ENCODE measurements at places on chromosomes 4 and X.

- no peak for DNase-seq
Observed at GRCh38 chrX:40077906-40078305, 19.9 kb downstream of the BCOR start.

GRCh38 chr4:38856524-38857337, at the start of gene TLR6:
Gene TLR6, minus strand, starts transcription at chr4:38856817. Its CDS starts 27,344 bp downstream, at chr4:38829473.
- no peak for DNase-seq

- no peak for DNase-seq
Observed at GRCh38 chr4:102027961-102028360, 237.4 kb downstream of the BANK1 start.

- DNase-seq = no peak
Observed at GRCh38 chr4:36533944-36534343, 252.5 kb downstream of the DTHD1 start.

GRCh38 chr4:77697860-77698590, 92.4 kb downstream of the CXCL13 start:
- no peak for DNase-seq

GRCh38 chr4:7590189-7590588, 155.5 kb upstream of the PSAPL1 start:
- DNase-seq = no peak

DNA sequence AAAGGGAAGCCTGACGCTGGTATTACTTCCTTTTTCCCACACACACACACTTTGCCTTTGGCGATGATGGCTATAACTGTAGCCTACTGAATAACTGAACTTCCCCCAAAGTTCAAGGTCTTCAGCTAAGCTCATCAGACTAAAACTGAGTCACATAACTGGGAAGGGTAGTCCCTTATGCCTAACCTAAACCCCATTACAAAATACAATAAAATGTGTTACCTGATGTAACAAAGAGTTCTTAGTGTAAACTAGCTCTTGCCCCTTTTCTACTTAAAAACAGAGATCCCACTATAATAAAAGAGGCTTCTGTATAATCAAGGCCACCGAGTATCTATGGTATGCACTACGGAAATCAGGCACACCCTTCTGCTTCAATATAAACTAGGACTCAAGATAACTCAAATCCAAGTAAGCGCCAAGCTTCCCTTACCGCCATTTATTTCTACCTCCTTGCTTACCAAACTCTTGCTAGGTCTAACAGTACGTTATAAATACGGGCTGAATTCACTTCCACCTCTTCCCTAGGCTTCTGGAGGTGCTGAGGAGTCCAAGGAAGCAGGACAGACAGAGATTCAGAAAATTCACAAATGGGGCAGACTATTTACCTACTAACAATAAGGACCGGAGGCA, 2.4 kb downstream of the OTUD4 start:
- DNase-seq = no peak

GRCh38 chrX:137549073-137549472, 16.9 kb upstream of the ZIC3 start:
- no peak for DNase-seq

- no peak for DNase-seq
Observed at GRCh38 chr4:144565527-144566195, 80.3 kb upstream of the HHIP start.

GRCh38 chr4:92988301-92988700, 684.5 kb downstream of the GRID2 start:
- no peak for DNase-seq

DNA sequence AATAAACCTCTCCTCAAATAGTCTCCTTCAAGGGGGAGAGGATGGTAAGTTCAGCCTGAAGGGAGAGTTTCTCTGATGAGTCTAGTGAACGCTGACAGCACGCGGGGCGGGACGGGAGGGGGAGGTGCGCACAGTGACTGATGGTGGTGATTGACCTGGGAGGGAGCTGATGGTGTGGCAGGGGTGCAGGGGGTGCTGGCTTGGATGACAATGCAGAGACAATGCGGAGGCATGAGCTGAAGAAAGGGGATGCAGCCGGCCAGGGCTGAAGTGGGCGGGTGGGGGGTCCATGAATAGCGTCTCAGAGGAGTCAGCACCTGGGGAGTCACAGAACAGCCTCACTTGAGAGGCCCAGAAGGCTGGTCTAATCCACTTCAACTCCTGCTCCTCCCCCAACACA, 142.5 kb upstream of the PJA1 start:
- no peak for DNase-seq

GRCh38 chr4:8439168-8439567, 1.4 kb downstream of the ACOX3 start:
- DNase-seq = no peak

- DNase-seq = no peak
Observed at GRCh38 chr4:48450740-48451139, 32.4 kb upstream of the SLC10A4 start.

GRCh38 chrX:44494357-44494756, 48.3 kb downstream of the FUNDC1 start:
- no peak for DNase-seq

- no peak for DNase-seq
Observed at GRCh38 chrX:41245641-41246040, 88.3 kb upstream of the DDX3X start.

DNA sequence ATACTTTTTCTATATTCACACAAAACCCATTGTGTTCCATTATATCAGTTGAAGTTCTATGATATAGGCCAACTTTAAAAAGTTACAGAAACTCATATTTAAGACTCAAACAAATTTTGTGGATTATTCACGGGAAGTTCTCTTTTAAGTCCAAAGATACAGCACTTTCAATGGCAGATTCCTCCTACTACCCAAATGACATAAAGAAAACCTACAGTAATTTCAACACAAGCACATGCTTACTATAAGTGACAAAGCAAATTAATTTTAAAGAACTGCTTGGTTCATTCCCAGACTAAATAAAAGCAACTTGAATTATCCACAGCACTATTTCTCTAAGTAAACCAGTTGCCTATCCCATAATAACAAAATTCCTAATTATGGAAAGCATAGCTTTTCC, 4.1 kb downstream of the PPA2 start:
- no peak for DNase-seq

- DNase-seq = no peak
Observed at GRCh38 chrX:108601276-108601675, 135.1 kb downstream of the IRS4 start.

DNA sequence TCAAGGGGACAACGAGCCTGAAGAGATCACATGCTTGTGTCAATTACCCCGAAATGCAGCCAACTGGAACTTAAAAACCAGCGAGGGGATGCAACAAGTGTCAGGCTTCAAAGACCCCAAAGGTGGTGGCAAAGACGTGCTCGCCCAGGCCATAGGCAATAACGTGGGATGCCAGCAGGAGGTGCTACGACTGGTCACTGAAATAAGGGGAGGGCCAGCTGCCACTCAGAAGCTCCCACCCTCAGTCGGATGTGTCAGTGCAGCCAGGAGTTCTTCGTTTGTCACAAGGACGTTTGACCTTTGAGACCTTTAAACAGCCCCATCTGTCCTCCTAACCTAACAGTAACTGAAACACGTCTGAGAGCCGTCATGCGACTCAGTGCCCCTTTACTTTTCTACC, 556.8 kb upstream of the PCDH10 start:
- DNase-seq = no peak

GRCh38 chr4:165874072-165874790, 1.2 kb downstream of the TLL1 start:
- DNase-seq = no peak

DNA sequence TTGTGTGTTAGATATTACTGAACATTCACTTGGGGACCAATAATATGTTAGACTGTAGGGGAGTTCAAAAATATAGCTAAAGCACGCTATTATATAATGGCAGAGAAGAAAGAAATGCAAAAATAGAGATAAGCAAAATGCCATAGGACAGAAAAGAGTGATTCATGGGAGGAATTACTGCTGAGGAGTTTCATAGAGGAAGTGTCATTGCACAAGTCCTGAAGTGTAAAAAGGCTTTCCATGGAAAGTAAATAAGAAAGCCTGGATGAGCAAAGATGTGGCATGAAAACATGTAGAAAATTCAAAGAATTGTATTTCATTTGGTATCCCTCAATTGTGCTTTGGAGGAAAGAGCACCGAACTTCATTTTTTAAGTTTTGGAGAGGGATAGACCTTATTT, 14.5 kb downstream of the HMGB2 start:
- DNase-seq = no peak

- no peak for DNase-seq
Observed at GRCh38 chrX:17549107-17549651, 174.2 kb downstream of the NHS start.

DNA sequence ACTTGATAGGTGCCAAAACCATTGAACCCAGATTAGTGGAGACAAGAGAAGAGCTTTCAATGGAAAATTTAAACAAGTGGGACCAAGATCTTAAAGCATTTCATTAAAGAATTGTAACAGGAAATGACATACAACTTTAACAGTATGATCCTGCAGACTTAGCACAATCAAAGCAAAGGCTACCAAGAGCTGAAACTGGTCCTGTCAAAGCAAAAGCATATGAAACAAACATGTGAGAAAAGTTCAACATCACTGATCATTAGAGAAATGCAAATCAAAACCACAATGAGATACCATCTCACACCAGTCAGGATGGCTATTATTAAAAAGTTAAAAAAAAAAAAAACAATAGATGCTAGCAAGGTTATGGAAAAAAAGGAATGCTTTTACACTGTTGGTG, 425.6 kb downstream of the IL1RAPL1 start:
- DNase-seq = no peak

DNA sequence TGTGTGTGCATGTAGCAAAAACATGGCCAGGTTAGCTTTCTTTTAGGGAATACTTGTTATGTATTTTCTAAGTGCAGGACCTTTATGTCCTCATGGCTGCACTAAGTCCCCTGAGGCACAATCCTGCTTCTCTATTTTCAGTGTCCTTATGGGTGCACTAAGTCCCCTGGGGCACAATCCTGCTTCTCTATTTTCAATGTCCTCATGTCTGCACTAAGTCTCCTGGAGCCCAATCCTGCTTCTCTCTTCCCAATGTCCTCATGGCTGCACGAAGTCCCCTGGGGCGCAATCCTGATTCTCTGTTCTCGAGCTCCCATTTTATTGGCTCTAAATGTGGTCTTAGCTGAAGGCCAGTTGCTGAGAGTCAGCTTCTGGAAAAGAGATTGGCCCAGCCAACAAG, 49.7 kb upstream of the GPRIN3 start:
- DNase-seq = no peak

DNA sequence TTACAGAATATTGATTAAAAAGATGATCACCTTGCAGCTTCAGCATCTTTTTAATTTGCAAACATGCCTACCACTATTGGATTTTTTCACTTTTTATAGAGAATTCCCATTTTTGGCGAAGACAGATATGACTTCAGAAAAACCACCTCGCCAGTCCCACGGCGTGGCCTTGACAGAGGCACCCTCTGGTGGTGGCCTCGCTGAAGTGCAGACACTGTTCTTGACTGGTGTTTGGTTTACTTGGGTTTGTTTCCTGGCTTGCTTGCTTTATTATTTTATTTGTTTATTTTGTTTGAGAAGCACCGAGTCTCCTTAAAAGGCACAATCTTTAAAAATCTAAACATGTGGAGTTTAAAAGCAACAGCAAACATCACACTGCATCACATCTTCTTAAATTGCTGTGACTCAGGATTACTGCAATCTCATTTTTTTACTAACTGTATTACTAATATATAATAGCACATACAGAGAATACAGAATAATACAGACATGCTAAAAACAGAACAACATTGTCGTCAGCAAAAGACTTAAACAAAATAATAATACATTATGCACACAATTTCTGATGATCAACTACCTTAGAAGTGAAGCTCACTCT, 13.1 kb upstream of the AMTN start:
- DNase-seq = no peak

GRCh38 chrX:138485224-138485623, 226.3 kb downstream of the FGF13 start:
- DNase-seq = no peak

DNA sequence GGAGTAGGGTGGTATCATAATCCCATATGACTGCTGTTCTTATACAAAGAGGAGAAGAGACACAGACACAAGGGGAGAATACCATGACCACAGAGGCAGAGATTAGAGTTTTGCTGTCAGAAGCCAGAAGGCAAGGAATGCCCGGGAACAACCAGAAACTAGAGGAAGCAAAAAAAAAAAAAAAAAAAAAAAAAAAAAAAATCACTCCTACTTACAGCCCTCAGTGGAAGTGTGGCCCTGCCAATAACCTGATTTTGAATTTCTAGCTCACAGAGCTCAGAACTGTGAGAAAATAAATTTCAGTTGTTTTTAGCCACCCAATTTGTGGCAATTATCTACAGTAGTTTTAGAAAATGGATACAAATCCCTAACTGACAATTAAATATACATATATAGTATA, 30.4 kb upstream of the UBE2NL start:
- no peak for DNase-seq

- no peak for DNase-seq
Observed at GRCh38 chr4:24476282-24476681, 108.1 kb downstream of the DHX15 start.

GRCh38 chr4:13535708-13536361, 8.5 kb downstream of the NKX3-2 start:
- DNase-seq = no peak

DNA sequence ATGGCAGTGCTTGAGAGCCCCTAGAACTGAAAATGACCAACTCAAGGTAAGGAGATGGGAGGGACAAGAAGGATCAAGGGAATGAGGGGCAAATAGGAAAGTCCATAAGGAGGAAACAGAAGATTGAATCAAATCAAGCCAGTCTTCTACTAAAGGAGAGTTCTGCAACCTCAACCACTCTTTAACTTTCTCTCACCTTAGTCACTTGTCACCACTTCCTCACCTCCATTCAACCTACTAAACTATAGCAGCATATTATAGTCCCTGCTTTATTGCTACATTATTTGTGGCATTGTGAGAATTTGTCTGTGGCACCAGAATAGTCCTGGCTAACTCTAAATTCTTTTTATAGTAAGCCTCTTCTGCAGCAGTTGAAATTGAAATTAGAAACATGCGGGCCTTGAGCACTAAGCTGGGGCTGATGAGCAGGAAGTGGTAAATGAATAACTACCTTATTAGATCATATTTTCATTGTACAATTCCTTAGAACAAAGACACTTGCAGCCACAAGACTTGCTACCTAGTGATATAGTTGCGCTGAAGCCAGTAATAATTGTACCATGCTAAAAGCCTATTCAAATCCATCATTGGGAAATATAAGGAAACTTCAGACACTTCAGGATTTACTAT, 336.9 kb downstream of the ZNF674 start:
- DNase-seq = no peak

DNA sequence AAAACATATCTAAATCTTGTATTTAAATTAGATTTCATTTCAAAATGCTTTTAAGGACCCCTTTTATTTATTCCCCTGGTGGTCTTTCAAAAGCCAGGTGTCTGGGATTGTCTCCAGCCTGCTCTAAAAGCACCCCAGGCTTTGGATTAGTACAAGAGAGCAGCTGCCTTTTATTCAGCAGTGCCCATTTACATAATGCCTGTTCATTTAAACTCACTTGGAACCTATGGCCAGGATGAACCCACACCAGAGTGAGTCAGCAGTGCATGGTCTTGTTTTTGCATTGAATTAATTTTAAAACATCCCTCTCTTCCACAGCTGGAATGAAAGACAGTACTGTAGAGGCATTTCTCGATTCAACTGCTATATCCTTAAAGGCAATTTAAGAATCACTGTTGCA, 64.1 kb upstream of the TENM3 start:
- no peak for DNase-seq
